ENCODE measurements at places on chromosomes 6 and 20.

DNA sequence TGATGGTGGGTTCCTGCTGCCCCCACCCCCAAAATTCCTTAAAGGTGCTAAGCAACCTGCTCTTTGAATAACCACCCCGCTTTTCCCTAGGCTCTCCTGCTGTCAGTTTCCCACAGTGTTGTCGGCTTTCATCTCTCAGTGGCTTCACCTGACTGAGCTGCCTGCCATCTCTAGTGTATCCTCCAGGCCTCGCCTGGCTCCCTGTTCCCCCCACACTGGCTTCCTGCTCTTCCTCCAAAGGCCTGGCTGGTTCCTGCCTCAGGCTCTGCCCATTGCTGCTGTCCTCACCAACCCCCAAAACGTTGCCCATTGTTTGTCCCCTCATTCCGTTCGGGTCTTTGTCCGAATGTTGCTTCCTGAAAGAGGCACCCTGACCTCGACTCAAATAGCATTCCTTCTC lies 93.8 kb upstream of the POPDC3 start:
- DNase-seq: no peak

DNA sequence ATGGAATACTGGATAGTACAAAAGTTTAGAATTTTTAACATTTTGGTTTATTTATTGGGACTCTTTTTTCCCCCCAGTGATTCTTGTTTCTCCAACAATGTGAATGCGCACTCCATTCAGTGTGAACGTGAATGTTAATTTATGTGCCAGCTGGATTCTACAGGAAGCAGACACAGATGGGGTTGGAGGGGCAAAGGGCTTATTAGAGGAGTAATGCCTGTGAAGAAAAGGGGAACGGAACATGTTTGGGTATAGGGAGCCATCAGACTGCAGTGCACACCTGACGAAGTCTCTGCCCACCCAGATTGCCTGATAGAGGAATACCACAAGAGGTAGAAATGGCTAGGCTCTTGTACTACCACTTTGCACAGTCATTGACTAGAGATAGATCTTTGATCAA lies 48.2 kb downstream of the PTPRA start:
- DNase-seq: no peak

DNA sequence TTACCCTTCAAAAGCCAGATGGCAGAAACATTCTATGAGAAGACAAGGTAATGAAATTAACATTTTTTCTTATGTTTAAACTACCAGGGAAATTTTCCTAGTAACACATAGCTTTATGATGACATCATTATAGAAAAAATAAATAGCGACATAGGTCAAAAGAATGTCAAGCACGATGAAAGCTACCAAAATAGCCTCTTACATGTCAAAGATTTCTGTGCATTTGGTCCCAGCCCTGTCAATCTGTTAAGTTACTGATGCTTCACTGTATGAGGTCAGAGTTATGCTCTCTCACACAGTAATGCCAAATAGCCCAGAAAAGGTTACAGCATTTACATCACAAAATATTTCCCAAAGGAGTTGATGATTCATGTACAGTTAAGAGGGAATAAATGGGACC lies 199.8 kb upstream of the DEFB112 start:
- no peak for DNase-seq

DNA sequence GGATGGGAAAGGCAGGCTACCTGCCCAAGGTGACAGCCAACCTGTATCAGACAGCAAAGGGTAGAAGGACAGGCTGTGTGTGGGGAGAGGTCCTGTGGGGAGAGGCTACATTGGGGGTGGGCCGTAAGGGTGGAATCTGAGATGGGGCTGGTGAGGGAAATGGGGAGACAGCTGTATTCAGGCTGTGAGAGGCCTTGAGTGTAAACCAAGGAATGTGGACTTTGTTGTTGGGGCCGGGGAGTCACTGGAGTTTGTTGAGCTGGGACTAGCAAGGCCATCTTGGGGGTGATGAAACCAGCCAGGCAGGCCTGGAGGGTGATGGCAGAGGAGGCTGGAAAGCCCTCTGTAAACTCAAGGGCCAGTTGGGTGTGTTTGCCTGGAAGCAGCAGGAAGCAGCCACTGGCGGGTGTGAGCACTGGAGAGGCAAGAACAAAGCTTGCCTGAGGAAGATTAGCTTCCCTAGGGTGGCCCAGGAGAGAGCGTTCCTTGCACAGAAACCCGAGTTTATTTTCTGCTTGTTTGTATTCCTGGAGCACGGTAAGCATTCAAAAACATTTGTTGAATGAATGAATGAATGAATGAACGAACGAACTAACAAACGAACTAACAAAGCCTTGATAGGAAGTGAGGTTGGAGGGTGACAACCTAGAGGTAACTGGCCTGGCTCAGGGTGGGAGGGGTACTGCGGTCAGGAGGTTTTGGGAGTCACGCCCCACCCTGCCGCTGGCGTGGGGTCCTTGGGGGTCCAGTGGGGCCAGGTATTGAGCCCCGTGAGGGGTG lies 18.9 kb downstream of the TTBK1 start:
- DNase-seq: no peak

DNA sequence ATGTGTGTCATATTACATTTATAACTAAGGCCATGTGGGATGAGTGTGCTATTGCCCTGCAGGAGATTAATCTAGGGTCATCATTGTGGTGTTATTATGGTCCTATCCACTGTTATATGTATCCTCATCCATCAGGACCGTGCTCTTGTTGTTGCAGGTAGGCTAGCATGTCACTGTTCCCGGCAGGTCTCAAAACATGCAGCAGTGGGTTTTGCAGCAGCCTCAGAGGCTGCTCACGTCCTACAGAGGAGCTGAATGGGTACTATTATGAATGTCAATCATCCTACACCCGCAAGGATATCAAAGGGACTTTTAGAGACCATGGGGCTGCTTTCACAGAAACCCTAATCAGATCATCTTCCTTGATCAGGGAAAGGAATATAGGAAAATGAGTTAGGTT lies 318.2 kb downstream of the SAMD5 start:
- DNase-seq: peak; percentile 35

DNA sequence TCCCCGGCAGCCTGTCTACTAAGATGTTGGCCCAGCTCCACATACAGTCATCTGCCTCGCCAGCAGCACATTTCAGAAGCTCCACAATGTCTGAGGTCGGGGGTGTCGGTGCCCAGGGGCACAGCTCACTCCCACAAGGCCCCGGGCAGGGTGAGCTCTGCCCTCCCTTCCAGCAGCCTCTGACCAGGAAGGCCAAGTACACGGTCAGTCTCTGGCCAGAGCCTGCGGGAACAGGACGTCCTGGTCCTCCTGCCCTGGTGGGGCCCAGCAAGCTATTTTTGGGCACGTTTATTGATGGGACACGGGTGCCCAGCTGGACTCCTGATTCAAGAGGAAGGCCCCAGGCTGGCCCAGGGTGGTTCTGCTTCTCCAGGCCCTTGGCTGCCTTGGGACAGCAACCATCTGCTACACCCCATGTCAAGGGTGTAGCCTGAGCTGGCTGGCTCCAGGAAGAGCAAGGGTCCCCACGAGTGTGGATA lies 114.9 kb upstream of the PTPN1 start:
- DNase-seq: no peak

GRCh38 chr6:127518710-127519468 lies at the start of gene MTCL3:
MTCL3 (minus strand) TSS chr6:127519335.
- DNase-seq: peak; percentile 95

- DNase-seq: no peak
These were observed 39.4 kb upstream of the RFPL4B start for GRCh38 chr6:112307707-112308106.

GRCh38 chr6:166635013-166635970 lies 8.2 kb upstream of the RPS6KA2 start:
- no peak for DNase-seq

DNA sequence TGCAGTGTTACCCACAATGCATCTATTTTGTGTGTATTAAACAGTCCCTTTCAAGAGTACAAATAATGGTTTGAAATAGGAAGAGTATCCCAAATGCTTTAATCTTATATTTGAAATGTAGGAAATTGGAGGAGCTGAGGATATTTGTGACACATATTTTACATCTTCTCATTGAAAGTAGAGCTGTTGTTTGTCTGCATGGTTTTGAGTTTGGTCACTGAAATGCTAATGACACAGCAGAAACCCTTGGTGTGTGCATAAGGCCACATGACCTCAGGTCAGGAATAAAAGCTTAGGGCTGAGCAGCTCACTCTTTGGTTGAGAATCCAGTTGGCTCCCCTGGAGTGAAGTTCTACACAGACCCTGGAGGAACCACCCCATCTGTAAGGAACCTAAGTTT lies 49.8 kb downstream of the TPD52L1 start:
- DNase-seq: no peak

GRCh38 chr6:75755704-75756103 lies 6.7 kb downstream of the MYO6 start:
- DNase-seq: peak; percentile 5

- DNase-seq: peak; percentile 94
These were observed 136.4 kb downstream of the MTFR2 start for GRCh38 chr6:136113736-136114173.

DNA sequence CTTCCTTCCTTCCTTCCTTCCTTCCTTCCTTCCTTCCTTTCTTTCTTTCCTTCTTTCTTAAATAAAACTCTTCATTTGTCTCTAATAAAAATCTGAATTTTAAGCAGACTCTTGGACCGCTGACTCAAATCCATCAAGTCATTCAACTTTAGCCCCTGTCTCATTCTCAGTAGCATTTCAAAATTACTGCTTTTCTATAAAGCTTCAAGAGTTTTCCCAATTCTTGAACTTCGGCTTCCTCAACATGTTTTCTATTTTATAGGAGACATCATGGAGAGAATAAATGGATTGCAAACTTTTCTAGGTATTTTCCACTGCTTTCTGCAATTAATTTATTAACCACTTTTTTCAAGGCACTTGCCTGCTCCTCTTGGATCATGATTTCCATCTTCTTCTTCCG lies 497.1 kb upstream of the GJE1 start:
- DNase-seq: no peak

DNA sequence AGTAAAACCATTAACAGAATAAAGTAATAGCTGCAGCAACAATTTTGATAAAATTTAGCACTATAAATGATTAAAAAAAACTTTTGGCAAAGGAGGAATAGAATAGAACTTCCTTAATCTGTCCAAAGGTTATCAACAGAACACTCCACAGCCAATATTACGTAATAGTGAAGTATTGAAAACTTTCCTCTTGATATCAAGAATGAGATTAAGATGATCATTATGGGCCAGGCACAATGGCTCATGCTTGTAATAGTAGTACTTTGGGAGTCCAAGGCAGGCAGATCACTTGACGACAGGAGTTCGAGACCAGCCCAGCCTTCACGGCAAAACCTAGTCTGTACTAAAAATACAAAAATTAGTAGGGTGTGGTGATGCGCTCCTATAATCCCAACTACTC lies 26.0 kb downstream of the SOBP start:
- no peak for DNase-seq

DNA sequence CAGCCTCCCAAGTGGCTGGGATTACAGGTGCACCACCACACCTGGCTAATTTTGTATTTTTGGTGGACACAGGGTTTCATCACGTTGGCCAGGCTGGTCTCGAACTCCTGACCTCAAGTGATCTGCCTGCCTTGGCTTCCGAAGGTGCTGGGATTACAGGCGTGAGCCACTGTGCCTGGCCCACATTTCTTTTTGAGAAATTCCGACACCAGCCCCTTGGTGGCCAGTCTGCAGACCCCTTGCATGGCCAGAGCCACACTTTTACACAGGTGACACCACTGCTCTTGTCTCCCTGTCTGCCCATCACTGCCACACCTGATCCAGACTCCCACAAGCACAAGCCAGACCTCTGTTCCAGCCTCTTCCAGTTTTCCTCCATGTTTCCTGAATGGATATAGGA lies 33.0 kb downstream of the SRSF3 start:
- DNase-seq: no peak

DNA sequence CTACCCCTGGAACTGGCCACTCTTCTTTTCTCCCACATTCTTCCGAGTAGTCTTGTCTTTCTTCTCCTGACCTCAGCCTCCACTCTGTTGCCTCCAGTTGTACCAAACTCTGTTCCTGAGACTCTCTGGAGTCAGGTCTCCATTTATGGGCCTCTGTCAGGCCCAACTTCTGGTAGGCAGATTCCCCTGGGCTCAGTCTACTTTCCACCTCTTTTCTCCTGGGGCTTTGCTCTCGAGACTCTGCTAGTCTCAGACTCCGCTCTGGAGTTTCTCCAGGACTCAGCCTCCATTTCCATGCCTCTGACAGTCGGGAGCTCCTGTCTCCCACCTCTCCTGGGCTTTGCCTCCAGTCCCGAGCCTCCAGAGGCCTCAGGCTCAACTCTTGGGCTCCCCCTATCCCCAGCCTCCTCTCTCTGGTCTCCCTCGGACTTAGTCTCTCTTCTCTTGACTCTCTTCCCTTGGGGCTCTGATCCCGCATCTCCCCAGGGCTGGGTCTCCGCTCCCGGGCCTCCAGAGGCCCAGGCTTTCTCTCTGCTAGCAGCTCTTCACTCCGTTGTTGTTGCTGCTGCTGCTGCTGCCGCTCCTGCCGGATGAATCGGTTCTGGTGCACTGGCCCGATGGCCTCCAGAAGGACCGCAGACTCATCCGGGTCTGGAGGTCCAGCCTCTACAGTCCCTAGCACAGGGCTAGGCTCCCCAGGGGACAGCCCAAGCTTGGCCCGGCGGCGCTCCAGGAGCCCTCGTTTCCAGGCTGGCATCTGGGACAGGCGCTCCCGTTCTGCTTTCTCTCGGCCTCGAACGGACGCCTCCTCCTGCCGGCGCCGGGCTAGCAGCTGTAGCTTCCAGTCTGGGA lies 1.1 kb downstream of the PPP1R18 start:
- no peak for DNase-seq

DNA sequence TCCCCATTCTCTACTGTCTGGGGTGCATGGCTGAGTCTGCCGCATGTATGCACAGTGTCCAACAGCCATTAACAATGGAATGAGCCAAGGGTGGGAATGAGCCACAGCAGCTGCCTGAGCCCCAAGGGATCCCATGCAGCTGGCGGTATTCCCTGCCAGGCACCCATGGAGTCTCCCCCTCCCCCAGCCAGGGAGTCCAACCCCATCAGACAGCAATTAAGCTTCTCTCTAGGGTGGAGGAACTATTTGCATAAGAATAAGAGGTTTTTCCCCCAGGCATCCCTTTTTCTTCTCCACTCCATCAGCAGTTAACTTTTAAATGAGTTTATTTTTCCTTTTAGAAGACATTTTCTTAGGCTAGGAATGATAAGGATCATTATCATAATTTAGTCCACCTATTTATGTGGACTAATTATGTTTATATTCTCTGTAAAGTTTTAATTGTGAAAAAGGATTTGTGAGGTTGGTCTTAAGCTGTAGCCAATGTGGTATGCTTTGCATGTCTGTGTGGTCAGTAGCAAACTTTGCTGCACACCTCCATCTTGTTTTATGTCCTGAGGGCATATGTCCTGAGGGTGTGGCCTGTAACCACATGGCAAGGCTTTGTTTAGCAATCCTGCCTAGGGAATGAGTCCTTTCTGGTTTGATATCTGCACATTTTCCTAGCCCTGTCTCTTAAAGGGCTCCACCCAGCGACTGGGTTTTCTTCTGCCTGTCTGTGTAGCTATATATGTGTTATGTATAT lies 158.9 kb upstream of the OLIG3 start:
- DNase-seq: no peak

All from NCI-H2227 treated with DMSO at 0.1 percent for 48 hours (cell line).